Stimulated activated CD4-positive, alpha-beta T cell treated with anti-CD3 and anti-CD28 coated beads, Interleukin-2, amount 100 ng/mL, for 48 hours (primary cell): ENCODE measurements at places on chromosomes 5 and 9.

DNA sequence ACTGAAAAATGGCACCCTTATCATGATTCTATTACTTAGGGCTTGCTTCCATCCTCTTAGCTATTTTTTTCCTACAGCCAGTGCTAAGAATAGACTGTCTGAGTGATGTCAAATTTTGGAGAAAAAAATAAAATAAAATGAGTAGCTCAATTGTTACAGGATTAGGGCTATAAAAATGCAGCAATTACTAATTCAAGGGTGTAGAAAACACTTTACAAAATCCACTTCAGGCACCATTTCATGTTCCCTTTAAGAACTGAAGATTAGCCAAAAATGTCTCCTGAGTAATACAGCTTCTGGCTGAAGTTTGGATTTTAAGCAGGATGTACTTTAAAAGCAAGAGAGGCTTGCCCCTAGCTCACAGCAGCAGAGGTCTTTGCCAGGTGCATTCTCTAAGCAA lies 240.5 kb upstream of the IRX1 start:
- DNase-seq = no peak

DNA sequence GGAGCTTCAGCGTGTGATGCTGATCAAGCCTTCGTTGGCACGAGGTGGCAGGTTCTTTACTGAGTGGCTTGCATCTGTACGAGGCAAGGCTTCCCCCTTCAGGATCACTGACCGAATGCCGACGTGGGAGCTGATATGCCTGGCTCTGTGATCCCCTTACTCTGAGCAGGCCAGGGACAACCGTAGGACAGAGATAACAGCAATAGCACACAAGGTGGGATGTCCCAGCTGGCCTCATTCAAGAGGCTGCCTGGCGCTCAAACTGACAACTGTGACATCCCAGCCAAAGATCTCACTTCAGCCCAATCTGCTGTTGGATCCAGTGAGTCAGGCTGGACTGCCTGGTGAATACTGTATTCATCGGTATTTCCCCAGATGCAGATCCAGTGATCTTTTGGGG lies 199.4 kb upstream of the PANK3 start:
- no peak for DNase-seq

- no peak for DNase-seq
Measured at GRCh38 chr5:6899221-6899620, 186.0 kb downstream of the TENT4A start.

GRCh38 chr5:67361932-67362729 lies 165.5 kb upstream of the CD180 start:
- no peak for DNase-seq

DNA sequence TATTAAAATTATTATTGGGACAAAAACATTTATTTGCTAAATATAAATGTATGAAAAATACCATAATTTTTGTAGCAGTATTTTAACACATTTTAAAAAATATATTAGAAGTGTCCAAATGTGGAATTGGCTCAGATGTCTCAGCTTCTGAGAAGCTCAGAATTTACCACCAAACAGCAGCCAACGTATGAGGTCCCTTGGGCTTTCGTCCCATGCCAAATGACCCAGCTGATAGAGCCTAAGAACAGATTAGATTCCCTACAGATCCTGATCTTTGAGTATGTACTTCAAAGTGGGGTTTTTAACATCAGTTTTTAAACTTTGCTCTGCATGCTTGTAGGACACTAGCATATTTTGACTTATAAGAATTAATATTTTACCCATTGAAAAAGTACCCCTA lies 77.3 kb upstream of the RPS23 start:
- DNase-seq = no peak

DNA sequence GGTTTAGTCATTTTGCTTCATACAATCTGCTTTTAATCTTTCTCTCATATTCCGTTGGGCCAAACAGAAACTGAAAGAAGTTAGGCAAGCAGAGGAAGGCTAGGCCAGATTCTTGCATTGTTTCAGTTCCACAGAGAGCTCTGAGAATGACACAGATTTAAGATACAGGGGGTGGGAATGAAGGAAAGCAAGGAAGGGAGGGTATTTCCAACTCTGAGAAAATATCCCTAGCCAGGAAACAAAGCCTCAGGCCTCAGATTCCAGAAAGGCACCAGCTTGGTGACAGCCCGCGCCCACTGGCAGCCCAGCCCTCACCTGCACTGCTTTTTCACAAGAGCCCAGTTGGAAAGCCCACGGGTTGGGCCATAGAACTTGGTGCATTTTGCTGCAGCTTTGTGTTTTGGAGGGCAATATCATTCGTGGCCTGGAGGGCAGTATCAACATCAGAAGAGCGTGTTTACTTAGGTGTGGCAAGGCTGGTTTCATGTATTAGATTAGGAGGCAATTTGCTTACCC lies 63.5 kb downstream of the ENC1 start:
- no peak for DNase-seq

DNA sequence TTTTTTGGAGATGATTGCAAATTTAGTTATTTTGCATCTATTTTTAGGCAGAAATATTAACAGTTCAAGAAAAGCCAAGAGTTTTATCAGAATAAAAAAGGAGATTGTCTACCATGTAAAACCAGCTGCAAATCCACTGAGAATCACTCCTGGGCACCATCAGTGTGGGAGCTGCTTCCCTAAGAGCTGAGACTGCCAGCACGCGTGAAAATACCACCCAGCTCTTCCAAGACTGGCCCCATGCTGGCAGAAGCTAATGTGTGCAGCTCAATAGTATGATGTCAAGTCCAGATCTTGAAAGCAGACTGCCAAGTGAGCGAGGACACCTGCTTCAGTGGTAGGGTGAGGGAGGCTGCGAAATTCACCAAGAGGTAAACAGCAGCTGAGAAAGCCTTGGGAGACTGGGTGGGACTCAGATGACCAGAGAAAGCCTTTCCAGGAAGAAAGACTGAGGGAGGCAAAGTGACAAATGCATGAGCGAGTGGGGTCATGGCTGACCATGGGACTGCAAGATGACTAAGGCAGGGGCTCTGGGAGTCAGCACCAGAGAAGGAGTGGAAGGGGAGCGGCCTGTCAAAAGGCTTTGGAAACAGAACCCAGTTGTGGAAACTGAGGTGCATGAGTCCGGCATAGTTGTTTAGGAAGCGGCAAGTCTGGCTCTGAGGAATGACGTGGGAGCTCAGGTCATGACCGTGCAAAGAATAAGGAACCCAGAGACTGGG lies 200.9 kb downstream of the GADD45G start:
- DNase-seq = no peak

GRCh38 chr9:117374076-117374725 lies 40.7 kb downstream of the ASTN2 start:
- DNase-seq = no peak

- no peak for DNase-seq
Measured at GRCh38 chr9:106532306-106533015, 330.5 kb upstream of the ZNF462 start.

GRCh38 chr9:23326597-23326996 lies 499.4 kb downstream of the ELAVL2 start:
- DNase-seq = no peak

- no peak for DNase-seq
Measured at GRCh38 chr9:1044643-1045042, 5.5 kb upstream of the DMRT2 start.

DNA sequence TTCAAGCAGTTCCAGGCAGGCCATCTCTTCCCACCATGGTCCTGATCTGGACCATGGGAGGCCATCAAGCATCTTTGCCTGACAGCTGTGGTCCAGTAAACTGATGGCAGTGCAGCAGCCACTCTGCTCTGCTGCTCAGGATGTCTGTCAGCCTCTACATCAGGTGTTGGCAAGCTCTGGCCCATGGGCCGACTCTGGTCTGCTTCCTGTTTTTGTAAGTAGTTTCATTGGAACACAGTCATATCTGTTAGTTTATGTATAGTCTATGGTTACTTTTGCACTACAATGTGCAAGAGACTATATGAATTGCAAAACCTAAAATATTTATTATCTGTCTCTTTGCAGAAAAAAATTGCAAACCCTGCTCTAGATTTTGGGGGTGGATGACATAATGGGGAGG lies 225.0 kb downstream of the KCTD16 start:
- DNase-seq = no peak

DNA sequence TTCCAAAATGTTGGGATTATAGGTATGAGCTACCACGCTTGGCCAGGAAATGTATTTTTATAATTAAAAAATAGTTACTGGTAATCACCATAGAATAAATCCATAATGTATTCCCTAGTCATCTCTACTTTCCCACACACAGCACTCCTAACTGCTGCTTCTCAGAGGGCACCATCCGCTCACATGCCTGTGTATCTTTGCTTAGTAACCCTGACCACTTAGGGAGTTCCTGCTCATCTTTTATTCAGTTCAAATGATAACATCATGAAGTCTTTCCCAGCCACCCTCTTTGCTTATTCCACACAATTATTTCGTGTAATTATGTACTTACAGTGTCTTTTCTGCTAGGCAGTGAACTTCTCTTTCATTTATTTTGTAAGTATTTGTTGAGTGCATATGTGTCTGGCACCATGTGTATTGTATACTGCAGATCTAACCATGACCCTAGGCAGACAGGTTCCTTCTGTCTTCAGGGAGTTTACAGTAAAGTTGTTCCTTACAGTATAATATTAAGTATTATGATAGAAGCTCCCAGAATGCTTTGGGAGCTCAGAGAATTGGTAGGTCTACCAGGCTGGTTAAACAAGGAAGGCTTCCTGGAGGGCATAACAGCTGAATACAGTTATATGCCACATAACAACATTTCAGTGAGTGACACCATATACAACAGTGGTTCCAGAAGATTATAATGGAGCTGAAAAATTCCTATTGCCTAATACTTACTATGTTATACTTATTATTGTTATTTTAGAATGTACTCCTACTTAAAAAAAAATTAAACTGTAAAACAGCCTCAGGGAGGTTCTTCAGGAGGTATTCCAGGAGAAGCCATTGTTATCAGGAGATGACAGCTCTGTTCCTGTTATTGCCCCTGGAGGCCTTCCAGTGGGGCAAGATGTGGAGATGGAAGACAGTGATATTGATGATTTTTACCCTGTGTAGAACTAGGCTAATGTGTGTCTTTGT lies 39.2 kb downstream of the DCAF10 start:
- DNase-seq = no peak

DNA sequence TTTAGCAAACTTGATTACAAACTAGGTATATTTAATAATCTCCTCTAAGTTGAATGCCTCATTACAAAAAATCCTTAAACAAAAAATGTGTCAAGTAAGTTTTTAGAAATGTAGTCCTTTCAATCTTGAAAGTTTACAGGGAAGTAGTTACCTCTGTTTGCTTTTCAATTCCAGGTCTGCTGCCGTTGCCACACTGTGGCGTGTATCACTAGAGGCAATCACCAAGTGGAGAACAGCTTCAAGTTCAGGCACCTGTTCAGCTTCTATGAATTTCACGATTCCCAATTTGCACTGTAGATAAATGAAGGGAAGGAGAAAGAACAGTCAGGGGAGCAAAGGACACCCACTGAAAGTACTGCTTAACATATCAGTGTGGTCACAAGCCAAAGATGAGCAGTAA lies 51.1 kb downstream of the ECPAS start:
- DNase-seq = no peak

DNA sequence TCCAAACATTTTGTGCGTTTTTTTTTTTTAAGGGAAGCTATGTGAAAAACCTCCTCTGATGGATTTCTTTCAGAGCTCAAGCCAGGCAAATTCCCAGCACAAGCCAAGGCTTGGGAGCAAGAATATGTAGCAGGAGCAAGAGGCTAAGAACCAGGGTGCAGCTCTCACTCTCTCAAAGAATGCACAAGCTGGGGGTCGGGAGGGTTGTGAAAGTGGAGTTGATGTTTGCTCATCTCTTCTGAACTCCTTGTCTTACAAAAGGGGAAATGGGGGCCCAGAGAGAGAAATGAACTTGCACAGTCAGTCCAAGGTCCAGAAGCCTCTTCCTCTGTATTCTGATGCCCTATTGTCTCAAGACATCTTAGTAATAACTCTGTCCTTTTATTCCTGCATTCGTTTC lies 7.7 kb upstream of the TRAF1 start:
- DNase-seq = no peak

- no peak for DNase-seq
Measured at GRCh38 chr5:76804266-76804665, 14.6 kb upstream of the F2RL1 start.

- no peak for DNase-seq
Measured at GRCh38 chr5:86546582-86546981, 71.2 kb upstream of the COX7C start.
